ENCODE measurements at places on chromosomes 7 and 10. TPM values are rescaled to one million over a fixed set of nuclear protein-coding genes. Genes with fewer than 3 reads are reported as not detected.

The NKX2-3 gene
- not detected for total RNA-seq

The CPVL gene
- total RNA-seq = 1.2 TPM

The RSU1 gene
- total RNA-seq = 72.7 TPM

DNA sequence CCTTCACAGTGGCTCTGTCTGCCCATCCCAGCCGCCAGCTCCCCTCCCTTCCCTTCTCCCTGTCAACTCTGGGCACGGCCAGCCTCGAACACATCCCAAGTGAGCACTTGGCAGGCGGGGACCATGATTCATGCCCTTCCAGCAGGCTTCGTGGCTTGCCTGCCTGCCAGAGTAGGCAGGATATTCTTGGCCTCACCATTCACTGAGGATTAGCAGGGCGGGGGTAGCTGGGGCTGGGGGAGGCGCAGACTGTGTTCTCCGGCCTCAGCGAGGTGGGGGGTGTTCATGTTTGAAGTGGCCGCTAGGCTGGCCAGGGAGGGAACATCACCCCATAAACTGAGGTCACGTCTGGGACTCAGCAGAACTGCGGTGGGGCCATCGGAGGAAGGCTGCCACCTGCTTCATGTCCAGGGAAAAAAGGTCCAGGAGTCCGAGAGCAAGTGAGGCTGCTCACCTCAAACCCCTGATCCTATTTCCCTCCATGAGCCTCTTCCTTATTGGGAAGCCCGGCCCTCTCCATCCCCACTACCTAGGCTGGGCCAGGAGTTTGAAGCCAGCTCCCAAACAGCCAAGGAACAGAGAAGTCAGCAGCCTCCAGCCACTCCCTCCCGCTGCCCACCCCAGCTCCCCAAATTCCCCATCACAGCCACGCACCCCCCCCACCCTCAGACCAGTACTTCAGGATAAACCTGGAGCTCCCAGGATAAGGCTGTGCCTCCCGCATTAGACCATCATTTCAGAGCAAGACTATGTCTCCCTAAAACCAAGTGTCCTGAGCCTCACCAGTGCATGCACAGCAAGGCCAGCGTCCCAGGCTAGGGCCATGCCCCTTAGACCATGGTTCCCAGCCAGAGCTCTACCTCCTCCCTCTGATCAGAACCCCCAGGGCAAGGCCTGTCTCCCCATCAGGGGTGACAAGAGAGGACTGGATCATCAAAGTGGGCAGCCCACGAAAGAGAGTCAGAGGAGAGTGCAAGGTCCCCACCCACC, 42.8 kb upstream of the RABGEF1 start:
- H3K4me3 ChIP-seq = no peak overlapping the region
- no peak for DNase-seq
- no peak overlapping the region for H3K27ac ChIP-seq
- no peaks in the 10 kb centered on the region for H3K27me3 ChIP-seq

GRCh38 chr10:88395677-88396076, 187.4 kb downstream of the RNLS start:
- H3K4me1 ChIP-seq = peaks cover 11% of the 10 kb centered on the region
- no peak overlapping the region for H3K27ac ChIP-seq

- no peaks in the 10 kb centered on the region for H3K36me3 ChIP-seq
- no peak overlapping the region for H3K27ac ChIP-seq
- no peak for DNase-seq
- H3K27me3 ChIP-seq = peaks cover 1% of the 10 kb centered on the region
These were observed 256.6 kb downstream of the TNS3 start for GRCh38 chr7:47325337-47325736.

GRCh38 chr7:22662556-22663356, 64.2 kb upstream of the IL6 start:
- peaks cover 11% of the 10 kb centered on the region for H3K27me3 ChIP-seq
- no peak overlapping the region for H3K4me3 ChIP-seq

DNA sequence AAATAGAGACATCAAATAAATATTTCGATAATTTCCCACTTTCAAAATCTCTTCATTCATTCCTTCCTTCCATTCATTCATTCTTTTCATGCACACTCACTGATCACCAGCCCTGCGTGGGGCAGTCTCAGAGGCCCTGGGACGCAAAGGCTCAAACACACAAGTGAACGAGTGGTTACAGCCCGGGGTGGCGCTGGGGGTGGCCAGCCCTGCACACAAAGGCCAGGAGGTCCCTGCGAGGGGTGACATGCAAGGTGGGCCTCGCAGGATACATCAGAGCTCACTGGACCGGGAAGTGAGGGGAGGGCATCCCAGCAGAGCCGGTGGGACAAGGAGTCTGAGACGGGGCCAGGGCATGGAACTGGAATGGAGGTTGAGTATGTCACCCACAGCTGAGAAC, 29.9 kb upstream of the TTYH3 start:
- no peak overlapping the region for H3K4me3 ChIP-seq
- peaks cover 3% of the 10 kb centered on the region for H3K36me3 ChIP-seq
- no peaks in the 10 kb centered on the region for H3K27me3 ChIP-seq
- no peaks in the 10 kb centered on the region for H3K4me1 ChIP-seq

- H3K4me3 ChIP-seq = no peak overlapping the region
- H3K36me3 ChIP-seq = peaks cover 2% of the 10 kb centered on the region
- no peak for DNase-seq
- H3K27me3 ChIP-seq = no peaks in the 10 kb centered on the region
These were observed 34.4 kb downstream of the RCC1L start for GRCh38 chr7:75039166-75039565.

GRCh38 chr7:35314354-35314753, 60.5 kb upstream of the TBX20 start:
- no peak overlapping the region for H3K27ac ChIP-seq
- peaks cover 2% of the 10 kb centered on the region for H3K27me3 ChIP-seq
- H3K36me3 ChIP-seq = no peaks in the 10 kb centered on the region
- no peaks in the 10 kb centered on the region for H3K4me1 ChIP-seq
- H3K4me3 ChIP-seq = no peak overlapping the region

DNA sequence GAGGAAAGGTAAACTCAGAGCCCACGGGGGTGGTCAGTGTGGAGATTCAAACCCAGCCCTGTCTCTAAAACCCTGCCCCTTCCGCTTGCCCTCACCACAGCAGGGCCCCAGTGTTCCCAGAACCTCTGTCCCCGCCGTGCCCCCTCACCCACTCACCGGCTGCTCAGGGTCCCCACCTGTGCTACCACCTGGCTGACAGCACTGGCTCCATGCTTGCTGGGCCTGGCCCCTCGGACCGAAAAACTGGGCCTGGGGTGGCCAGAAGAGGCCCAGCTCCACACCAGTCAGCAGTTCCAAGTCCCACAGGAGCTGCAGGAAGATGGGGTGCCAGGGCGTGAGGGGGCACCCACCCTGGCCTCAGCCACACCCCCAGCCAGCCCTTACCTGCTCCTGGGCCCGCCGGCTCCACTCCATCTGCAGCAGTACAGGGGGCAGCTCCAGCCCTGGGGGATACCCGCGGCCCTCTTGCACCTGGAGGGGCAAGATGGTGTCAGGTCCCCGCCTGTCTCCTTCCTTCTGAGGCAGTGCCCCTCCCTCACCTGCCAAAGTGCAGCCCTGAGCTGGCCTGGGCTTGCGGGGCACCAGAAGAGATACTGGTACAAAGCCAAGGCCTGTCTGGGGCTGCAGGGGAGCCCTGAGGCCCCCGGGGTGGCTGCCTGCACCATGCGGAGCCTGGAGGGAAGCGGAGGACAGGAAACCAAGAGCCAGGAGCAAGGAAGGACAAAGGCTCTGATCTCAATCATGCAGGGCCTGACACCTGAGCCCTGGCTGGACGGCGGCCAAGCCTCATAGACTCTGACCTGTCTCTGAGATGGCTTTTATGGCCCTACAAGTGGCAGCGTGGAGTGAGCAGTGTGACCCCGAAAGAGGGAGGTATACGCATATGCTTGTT, 11.7 kb downstream of the ATP6V1F start:
- peaks cover 20% of the 10 kb centered on the region for H3K27me3 ChIP-seq
- H3K27ac ChIP-seq = no peak overlapping the region
- peaks cover 12% of the 10 kb centered on the region for H3K4me1 ChIP-seq

GRCh38 chr10:132389433-132390169, 7.4 kb upstream of the PWWP2B start:
- peaks cover 7% of the 10 kb centered on the region for H3K36me3 ChIP-seq
- H3K4me3 ChIP-seq = no peak overlapping the region
- H3K4me1 ChIP-seq = peaks cover 5% of the 10 kb centered on the region
- no peak overlapping the region for H3K27ac ChIP-seq
- peaks cover 2% of the 10 kb centered on the region for H3K27me3 ChIP-seq

- H3K4me3 ChIP-seq = no peak overlapping the region
- H3K4me1 ChIP-seq = peaks cover 14% of the 10 kb centered on the region
- peaks cover 3% of the 10 kb centered on the region for H3K36me3 ChIP-seq
- no peak for DNase-seq
- H3K27me3 ChIP-seq = peaks cover 13% of the 10 kb centered on the region
These were observed 2.6 kb upstream of the HPS1 start for GRCh38 chr10:98449287-98449686.

DNA sequence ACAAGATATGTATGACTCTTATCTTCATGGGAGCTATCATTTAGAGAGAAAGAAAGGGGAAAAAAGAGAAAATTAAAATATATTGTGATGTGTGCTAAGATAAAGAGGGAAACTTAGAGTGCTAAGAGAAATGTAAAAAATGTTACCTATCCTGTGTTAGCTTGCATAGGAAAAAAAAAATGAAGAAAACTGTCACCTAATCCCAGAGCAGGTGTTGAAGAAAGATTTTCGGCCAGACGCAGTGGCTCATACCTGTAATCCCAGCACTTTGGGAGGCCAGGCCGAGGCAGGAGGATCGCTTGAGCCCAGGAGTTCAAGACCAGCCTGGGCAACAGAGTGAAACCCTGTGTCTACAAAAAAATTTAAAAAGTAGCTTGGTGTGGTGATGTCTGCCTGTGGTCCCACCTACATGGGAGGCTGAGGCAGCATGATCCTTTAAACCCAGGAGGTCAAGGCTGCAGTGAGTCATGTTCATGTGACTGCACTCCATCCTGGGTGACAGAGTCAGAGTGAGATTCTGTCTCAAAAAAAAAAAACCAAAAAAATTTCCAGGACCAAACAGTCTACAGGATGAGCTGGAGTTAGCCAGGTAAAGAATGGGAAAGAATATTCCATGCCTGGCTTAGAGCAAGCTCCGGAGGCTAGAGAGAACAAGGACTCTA, 2.4 kb upstream of the MKLN1 start:
- peaks cover 27% of the 10 kb centered on the region for H3K4me1 ChIP-seq
- H3K36me3 ChIP-seq = peaks cover 3% of the 10 kb centered on the region
- H3K4me3 ChIP-seq = no peak overlapping the region
- H3K27me3 ChIP-seq = no peaks in the 10 kb centered on the region
- no peak for DNase-seq

DNA sequence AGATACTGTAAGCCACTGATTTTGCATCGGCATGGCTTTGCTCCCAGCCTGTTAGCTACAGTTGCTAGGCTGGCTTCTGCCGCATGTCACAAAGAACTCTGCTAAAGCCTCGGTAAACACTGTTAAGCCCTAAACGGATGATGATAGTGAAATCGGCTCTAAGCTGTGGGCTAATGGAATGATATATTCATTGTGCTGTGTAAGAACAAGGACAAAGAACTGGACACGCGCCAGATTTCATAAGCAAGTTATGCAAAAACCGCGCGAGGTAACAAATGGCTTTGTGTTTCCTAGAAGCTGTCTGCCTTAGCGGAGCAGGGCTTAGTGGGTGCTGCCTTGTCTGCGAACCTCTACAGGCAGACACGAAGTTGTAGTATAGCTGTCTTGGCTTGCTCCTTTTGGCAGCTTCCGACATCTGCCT, 331.3 kb upstream of the COBL start:
- H3K4me1 ChIP-seq = no peaks in the 10 kb centered on the region
- H3K27ac ChIP-seq = no peak overlapping the region
- no peak for DNase-seq
- no peak overlapping the region for H3K4me3 ChIP-seq
- H3K36me3 ChIP-seq = no peaks in the 10 kb centered on the region
- H3K27me3 ChIP-seq = no peaks in the 10 kb centered on the region

GRCh38 chr7:155002411-155003091, 373 bp downstream of the PAXIP1 start:
- no peaks in the 10 kb centered on the region for H3K27me3 ChIP-seq
- no peak overlapping the region for H3K4me3 ChIP-seq
- no peak overlapping the region for H3K27ac ChIP-seq
- peaks cover 5% of the 10 kb centered on the region for H3K36me3 ChIP-seq
- peak; percentile 70 for DNase-seq
- H3K4me1 ChIP-seq = peaks cover 12% of the 10 kb centered on the region

- H3K27ac ChIP-seq = no peak overlapping the region
- H3K4me1 ChIP-seq = no peaks in the 10 kb centered on the region
- H3K4me3 ChIP-seq = no peak overlapping the region
- DNase-seq = no peak
- no peaks in the 10 kb centered on the region for H3K36me3 ChIP-seq
- H3K27me3 ChIP-seq = no peaks in the 10 kb centered on the region
These were observed 758.0 kb upstream of the LRRTM3 start for GRCh38 chr10:66167816-66168215.

DNA sequence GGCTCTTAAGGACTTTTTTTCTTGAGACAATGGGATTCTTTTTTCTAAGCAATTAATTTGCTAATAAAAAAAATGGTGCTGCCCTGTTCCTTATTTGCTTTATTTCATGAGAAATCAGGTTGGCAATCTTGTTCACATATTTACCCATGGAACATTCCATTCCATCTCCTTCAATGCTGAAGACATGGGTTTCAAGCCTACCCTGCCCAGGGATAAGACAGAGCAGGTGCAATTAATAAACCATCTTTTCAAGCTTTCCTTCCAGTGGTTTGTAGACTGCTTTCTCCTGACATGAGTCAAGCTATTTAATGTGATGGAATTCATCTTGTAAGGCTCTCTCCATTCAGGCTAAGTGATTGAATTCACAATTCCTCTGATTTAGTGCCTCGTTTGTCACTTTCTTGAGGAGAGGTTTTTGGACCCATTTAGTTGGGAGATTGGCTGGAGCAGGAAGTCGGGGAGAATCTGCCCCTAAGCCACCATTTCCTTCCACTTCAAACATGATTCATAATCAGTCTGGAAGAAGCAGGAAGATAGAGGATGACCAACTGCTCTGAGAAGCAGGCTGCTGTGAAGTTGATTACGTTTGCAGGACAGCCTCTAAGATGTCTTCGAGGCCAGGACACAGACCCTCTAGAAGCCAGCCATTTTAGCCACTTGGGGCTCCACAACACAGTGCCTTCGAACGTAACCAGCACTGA, 552.4 kb upstream of the GALNT17 start:
- DNase-seq = no peak
- H3K36me3 ChIP-seq = no peaks in the 10 kb centered on the region
- peaks cover 1% of the 10 kb centered on the region for H3K4me1 ChIP-seq
- no peak overlapping the region for H3K27ac ChIP-seq

- H3K27me3 ChIP-seq = no peaks in the 10 kb centered on the region
- no peaks in the 10 kb centered on the region for H3K36me3 ChIP-seq
- H3K4me3 ChIP-seq = no peak overlapping the region
- H3K27ac ChIP-seq = no peak overlapping the region
- DNase-seq = no peak
These were observed 186.4 kb downstream of the CACNA2D1 start for GRCh38 chr7:82257118-82257695.

GRCh38 chr10:114541081-114541796, 116.8 kb downstream of the ABLIM1 start:
- peak overlapping the region; percentile 80 for H3K4me3 ChIP-seq
- peak; percentile 63 for DNase-seq
- H3K36me3 ChIP-seq = no peaks in the 10 kb centered on the region
- H3K4me1 ChIP-seq = peaks cover 78% of the 10 kb centered on the region
- H3K27ac ChIP-seq = peak overlapping the region; percentile 100
